ENCODE measurements at places on chromosomes 5 and 9.

DNA sequence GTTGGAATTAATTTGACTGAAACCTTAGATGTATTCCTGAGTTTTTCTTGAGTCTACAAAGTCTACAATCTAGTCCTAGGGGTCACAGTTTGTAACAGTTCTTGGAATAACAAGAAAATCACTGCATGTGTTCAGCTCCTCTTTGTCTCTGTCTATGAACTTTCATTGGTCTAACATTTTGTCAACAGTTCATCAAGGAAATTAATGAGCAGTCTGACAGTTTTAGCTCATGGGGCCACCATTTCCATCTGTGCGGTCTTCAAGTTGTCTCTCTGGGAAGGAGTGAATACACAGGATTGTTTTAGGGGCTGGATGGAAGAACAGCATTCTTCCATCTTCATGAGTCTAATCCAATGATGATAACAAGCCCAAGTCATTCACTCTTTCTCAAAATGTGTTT, 276.4 kb downstream of the TMEM167A start:
- no peak for DNase-seq

GRCh38 chr5:68037546-68037945, 178.0 kb upstream of the PIK3R1 start:
- no peak for DNase-seq

- peak; percentile 60 for DNase-seq
Measured at GRCh38 chr9:33924978-33925797, 108.2 kb downstream of the UBE2R2 start.

DNA sequence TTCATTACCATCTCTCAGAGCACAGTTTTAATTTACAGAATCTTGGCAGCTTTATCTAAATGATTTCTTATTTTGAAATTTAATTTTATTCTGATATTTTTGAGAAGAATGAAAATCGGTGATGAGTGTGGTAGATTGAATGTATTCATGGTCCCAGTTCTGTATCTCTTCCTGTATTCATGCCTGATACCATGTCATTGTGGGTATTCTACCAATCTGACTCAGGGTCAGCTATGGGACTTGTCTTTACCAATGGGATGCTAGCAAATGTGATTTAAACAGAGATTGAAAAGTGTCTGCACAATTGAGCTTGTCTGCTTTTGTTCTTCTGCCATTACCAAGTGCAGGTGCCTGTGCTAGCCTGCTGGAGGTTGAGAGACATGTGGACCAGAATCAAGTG, 17.8 kb upstream of the ZNF618 start:
- DNase-seq, result no peak

DNA sequence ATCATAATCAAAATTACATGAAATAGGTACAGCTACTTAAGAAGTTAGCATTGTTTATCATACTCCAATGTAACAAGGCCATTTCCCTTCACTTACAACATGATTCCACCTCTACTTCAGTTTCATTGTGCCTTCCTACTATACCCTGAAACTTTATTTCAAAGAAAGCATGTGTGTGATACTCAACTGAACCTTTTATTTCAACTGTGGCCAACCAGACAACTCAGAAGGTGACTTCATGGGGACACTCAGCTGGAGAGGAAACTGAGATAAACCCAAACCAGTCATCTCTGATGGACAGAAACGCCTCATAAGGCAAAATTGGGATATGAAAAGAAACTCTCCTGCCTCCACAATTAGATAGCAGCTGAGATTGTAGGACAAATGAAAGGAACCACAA, 5.9 kb upstream of the TTC23L start:
- no peak for DNase-seq

DNA sequence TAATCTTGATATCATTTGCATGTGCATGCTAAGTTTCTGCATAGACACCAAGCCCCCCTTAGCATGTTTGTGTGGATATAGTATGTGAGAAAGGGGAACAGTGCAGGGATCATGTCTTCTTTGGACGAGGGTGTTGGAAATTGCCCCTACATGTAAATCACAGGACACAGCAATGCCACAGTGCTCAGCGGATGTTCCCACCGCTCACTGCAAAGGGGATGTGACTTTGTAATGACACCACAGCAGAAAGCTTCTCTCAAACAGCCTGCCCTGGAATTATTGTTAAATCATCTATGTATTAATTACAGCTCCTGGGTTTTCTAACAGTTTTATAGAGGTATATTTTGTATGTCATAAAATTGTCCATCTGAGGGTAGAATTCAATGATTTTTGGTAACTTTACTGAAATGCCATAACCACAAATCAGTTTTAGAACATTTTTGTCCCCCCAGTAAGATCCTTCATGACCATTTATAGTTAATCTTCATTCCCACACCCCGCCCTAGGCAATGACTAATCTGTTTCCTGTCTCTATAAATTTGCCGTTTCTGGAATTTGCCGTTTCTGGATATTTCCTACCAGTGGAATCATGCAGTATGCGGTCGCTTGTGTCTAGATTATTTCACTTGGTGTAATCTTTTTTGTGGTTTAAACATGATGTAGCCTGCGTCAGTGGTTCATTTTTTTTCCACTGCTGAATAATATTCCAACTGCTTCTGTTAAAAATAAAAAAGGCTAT, 648.5 kb upstream of the WWC1 start:
- no peak for DNase-seq

DNA sequence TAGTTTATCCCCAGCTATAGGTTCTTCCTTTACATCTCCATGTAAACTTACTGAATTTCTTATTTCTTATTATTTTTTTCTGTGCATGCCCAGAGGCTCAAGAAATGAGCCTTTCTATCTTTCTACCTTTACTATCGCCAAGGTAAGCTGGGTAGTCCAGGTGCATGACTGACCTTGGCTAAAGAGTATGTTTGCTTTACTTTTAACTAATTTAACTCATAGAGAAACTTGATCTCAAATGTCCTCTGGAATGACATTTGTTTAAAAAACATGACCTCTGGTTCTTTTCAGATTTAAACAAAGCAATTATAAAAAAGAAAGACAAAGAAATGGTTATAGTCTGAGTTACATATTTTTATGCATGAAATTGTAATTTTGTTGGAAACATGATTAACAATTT, 397 bp downstream of the C6 start:
- no peak for DNase-seq

Measured in WERI-Rb-1 (cell line).